ENCODE measurements at places on chromosomes 13 and 19.

DNA sequence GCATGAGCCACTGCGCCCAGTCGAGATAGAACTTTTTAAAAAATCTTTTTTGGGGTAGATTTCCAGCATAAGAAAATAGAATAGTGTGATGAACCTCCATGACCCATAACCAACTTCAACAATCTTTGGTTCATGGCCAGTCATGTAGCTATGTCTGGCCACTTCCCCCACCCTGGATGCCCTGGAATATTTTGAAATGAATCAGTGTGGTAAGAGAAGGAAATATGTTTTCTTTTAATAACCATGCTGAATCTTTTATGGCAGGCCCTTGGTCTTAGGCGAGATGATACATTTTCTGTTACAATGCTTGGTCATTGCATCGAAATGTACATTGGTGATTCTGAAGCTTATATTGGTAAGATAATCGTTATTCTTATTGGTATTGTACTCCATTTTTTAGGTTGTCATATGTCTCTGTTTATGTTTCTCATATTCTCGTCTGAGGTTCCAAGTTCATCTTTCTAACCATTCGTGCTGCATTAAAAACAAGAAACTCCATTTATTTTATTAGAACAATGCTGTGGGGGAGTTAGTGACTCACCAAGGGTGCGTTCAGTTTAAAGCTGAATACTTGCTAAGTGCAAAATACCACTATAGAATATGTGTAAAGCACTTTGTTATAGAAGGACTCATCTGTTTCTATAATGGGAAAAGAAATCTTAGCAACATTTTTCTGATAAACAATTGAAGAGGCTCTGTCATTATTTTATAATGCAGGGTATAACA lies 16.4 kb upstream of the UPF3A start:
- no peak for DNase-seq

- no peak for DNase-seq
Measured at GRCh38 chr13:79060216-79060615, 345.8 kb downstream of the RBM26 start.

DNA sequence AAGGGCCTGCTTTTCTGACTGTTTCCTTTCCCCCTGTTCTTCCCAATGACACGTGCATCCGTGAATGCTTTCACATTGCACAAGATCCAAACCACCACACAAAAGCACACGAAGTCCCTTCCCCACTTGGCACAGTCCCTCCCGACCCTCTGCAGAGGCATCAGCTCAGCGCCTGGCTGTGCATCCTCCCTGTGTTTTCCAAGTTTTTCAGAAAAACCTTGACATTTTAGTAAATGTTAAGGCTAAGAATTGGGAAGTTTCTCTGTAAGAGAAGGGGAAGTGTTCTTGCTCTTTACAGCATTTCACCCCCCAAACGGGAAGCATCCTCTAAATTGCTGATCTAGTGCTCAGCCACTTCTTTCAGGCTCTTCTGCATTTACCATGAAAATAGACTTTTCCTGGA lies 94.5 kb upstream of the TM9SF2 start:
- DNase-seq = peak; percentile 79

DNA sequence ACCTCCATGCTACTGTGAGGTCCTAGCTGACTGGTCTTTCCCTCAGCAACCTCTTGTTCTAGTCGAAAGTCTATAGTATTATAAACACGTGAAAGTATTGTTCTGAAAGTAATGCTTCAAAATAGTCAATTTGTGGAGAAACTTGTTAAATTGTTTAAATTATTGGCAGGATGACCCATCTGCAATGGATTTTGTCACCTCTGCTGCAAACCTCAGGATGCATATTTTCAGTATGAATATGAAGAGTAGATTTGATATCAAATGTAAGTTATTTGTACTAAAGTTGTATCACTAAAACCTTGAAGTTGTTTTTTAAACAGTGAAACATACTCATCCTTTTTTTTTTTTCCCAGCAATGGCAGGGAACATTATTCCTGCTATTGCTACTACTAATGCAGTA lies 25.9 kb downstream of the UBA2 start:
- DNase-seq = no peak

DNA sequence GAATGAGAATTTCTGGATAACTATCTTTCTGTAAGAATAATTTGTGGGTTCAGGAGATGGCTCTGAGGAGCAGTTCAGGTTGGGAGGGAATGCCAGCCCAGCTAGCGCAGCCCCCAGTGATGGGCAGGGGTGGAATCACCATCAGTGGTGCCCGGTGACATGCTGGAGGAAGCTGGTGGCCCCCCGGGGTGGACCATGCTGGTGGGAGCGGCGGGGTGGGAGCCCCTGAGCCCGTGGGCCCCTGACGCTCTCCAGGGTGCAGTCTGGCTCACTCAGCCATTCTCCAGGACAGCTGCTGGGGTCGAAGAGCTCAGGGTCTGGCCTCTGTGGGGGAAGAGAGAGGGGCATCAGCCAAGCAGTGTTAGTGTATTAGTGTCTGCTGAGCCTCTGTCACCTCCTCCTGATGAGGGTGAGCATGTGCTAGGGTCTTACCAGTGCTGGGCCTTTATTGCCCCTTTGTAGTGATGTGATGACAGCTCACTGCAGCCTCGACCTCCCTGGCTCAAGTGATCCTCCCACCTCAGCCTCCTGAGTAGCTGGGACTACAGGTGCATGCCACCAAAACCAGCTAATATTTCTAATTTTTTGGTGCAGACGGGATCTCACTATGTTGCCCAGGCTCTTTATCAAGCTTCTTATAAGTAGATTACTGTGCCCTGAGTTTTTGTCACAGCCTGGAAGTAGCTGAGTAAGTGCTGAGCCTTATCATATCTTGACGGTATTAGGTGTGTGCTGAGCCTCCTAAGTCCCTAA lies 10.4 kb downstream of the HIPK4 start:
- no peak for DNase-seq

DNA sequence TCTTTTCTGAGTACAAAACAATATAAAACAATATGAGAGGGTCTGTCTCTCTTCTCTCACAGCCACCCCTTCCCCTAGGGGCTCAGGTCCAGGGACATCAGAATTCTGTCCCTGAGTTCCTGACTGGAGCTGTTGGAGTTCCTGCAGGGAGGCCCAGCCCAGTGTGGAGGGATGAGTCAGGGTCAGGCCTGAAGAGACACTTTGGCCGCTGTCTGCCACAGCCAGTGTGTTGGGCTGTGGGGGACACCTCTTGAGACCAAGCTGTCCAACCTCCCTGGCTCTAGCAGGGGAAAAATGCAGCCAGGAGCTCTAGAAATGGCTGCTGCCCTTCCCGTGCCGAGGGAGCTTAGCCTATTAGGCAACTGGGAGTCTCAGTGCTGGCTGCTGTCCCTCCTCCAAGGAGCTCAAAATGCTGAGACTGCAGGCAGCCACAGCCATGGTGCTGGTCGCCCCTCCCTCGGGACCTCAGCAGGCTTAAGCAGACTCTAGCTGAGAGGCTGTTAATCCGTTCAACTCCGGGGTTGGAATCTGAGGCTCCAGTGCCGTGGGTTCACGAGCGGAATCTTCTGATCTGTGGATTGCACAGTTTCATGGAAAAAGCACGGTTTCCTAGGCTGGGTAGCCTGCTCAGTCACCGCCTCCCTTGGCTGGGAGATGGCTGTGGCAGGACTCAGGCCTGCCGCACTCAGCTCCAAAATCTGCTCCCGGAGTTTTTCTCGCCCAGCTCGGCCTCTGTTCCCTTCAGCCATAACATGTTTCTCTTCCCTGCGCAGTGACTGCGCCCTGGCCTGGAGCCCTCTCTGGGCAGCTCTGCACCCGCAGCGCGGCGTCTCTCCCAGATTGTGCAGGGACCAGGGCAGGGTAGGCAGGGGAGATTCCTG lies 3.8 kb upstream of the ZNF626 start:
- DNase-seq = no peak

DNA sequence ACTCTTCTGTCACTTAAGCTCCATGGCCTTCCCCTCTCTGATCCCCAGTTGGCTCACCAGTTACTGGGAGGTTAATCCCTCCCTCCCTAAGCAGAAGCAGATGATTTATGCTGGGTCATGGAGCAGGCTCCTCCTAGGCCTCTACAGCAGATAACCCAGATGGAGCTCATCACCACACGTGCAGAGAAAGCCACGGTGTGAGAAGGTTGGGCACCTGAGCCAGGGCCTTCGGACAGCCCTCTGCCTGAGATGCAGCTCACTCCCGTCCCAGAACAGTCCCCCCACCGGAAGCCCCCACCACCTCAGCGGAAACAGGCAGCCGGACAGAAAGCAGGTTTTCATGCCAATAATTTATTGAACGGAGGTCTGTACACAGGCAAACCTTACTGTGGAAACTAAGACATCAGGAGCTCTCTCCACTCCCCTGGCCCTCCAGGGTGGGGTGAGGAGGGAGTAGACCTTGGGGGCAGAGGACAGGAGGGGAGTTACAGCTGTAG lies 9.8 kb downstream of the ZNF526 start:
- peak; percentile 47 for DNase-seq

GRCh38 chr13:35988648-35989081 lies 142.5 kb downstream of the DCLK1 start:
- no peak for DNase-seq

- no peak for DNase-seq
Measured at GRCh38 chr13:95233026-95233635, 68.1 kb downstream of the ABCC4 start.

DNA sequence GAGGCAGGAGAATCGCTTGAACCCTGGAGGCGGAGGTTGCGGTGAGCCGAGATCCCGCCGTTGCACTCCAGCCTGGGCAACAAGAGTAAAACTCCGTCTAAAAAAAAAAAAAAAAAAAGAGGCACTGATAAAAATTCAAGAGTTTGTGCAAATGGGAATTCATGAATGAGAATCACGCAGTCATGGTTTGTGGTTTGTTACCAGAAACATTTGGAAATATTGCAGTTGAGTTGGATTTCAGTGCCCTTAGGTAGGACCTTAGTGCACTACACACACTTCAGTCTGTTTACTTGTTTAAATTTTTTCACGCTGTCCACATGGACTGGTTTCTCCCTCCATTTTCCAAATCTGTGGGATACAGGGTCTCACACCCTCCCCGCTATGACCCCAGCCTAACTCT lies 28.4 kb downstream of the ZNF844 start:
- DNase-seq = no peak

GRCh38 chr13:41224113-41225110 lies 30.0 kb upstream of the KBTBD7 start:
- no peak for DNase-seq

- no peak for DNase-seq
Measured at GRCh38 chr13:109545931-109546330, 240.5 kb downstream of the IRS2 start.

DNA sequence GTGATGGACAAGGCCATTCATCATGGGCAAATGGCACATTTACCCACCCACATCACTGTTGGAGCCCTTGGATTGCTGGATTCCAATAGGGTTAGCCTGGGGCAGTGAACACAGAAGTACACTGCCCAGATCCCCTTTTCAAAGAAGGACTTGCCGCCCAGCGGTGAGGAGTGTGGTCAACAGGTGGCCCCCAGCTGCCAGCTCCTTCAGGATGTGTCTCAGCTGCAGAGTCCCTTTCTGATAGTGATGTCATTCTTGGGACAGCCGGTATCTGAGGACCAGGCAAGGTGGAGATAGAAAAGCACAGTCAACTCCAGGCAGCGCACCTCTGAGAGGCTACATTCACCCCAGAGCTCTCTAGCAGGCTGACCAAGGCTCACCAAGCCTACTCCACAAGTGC lies 16.9 kb downstream of the ERICH6B start:
- DNase-seq = no peak

GRCh38 chr19:30686826-30687566 lies 314.8 kb downstream of the ZNF536 start:
- DNase-seq = no peak

GRCh38 chr13:107266657-107267056 lies 698.7 kb upstream of the ARGLU1 start:
- DNase-seq = no peak

DNA sequence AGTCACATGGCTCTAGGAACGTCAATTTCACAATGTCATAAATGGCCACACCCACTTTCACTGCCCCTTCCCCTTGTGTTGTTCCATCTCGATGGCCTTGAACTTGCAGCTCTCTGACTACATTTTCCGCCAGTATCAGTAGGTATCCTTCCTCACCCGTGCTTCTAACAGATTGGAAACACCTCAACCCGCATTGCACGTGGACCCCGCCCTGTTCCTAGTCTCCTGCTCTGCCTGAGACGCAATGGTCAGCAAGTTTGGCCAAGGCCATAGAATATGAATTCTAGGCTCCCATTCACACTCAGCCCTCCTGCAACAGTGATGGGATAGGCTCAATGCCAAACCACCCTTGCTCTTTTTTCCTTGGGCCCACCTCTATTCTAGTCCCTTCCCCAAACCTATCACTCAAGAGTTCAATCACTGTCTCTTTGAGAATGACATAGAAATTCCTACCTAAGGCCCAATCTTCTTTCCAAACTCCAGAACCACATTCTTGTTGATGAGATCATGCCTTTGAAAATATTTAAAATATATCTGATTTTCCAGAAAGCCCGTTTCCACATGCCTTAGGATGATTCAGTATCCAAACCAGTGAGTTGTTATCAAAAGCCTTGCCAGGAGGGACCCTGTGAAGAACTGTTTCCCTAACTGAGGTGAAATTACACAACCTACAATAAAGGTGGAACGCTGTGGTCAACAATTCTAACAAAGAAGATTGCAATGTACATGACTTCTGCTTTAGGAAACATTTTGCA lies 334.6 kb downstream of the MYO16 start:
- no peak for DNase-seq

DNA sequence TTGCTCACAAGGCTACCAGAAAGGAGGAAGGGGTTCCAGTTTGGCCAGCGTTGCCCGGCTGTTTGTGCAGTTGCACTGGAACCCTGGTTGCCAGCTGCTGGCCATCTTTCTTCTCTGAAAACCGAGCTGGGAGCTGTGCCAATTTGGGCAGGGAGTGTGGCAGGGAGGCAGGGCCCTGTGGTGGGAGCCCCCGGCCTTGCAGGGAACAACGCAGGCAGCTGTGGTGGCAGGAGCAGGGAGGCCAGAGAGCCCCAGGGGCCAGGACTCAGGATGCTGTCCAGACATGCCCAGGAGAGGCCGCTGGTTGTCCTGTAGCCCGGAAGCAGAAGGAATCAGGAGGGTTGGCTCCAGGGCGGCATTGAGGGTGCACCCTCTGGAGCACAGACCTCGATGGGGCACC lies 4.8 kb downstream of the KMT5C start:
- DNase-seq = no peak

DNA sequence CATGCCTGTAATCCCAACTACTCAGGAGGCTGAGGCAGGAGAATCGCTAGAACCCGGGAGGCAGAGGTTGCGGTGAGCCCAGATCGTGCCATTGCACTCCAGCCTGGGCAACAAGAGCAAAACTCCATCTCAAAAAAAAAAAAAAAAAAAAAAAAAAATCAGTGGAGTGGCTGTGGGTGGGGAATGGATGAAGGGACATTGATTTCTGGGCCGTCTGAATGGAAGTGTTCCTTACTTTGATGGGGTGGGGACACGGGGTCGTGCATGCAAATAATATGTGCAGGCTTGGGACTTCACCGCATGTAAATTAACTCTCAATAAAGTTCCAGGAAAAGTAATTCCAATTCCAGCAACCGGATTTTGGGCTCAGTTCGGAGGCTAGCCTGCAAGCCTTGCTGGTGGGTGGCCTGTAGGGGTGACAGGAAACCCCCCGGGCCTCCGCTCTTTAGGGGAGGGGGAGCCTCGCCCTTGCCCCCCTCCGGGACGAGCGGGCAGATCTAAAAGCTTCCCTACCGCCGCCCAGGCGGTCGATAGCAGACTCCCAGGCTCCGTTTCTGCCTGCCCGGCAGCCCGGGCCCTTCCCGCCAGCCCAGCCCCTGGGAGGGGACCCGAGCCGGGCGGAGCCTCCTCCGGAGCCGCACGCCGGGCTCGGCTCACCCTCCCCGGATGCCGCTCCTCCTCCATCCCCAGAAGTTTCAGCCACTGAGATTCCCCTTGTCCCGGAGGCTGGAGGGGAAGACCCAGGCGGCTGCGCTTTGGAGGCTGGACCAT lies 48.0 kb upstream of the ADGRE5 start:
- no peak for DNase-seq

- DNase-seq = no peak
Measured at GRCh38 chr13:54750521-54750920, 1721.9 kb downstream of the OLFM4 start.
